ENCODE measurements at places on chromosomes 13 and 19.
A peak's percentile ranks its signal among the peaks of the same experiment; 100 is the strongest.

GRCh38 chr19:46287585-46287984, 9.3 kb upstream of the HIF3A start:
- DNase-seq: no peak

GRCh38 chr13:37338726-37339385, 233.4 kb upstream of the CSNK1A1L start:
- no peak for DNase-seq

DNA sequence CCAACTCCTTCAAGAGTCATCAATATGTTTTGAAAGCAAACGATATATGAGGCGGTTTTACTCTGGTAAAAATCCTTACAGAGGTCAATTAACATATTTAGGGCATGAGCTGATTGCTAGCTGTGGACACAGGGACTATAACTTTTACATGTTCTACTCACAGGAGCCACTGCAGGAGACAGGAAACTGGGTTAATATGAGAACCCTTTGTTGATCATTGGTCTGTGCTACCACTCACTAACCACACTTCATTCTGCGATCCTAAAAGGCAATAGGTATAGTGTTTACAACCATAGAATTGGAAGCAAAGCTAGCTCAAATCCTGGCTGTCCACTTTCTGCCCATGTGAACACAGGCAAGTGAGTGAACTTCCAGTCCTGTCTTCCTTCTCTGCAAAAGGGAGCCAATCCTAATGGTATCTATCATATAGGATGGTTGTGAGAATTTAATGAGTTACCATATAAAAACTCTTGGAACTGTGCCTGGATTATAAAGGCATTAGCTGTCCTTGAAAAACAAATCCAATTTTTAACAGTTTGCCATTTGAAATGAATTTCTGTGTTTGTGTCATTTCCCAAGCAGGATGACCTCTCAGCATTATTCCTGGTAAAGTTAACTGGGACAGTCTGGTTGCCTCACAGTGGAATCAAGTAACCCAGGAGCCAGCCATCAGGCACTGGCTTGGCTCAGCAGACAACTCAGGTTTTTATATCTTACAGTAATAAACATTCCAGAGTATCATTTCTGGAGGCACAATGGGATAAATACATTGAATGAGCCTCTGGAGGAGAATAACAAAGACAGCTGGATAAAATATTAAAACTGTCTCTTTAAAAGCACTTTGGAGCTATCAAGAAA, 29.8 kb upstream of the RAP2A start:
- no peak for DNase-seq

DNA sequence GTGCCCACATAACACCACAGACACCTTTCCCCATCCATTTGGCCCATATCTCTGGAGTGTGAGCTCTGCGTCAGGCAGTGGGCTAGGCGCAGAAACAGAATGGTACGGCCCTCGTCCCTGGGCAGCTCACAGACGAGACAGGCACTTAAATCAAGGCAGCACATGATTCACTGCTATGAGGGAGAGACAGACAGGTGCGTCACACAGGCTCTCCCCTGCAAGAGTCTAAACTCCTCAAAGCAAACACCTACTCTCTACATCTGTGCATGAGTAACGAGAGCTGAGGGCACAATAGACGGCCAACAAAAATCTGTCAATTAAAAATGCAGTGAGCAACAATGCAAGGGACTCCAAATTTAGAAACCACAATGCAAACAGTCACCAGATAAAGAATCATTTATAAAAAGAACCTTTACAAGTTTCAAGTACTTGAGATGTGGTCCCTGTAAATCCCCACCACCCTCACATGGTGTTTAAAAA, 348.9 kb downstream of the UQCRFS1 start:
- no peak for DNase-seq

DNA sequence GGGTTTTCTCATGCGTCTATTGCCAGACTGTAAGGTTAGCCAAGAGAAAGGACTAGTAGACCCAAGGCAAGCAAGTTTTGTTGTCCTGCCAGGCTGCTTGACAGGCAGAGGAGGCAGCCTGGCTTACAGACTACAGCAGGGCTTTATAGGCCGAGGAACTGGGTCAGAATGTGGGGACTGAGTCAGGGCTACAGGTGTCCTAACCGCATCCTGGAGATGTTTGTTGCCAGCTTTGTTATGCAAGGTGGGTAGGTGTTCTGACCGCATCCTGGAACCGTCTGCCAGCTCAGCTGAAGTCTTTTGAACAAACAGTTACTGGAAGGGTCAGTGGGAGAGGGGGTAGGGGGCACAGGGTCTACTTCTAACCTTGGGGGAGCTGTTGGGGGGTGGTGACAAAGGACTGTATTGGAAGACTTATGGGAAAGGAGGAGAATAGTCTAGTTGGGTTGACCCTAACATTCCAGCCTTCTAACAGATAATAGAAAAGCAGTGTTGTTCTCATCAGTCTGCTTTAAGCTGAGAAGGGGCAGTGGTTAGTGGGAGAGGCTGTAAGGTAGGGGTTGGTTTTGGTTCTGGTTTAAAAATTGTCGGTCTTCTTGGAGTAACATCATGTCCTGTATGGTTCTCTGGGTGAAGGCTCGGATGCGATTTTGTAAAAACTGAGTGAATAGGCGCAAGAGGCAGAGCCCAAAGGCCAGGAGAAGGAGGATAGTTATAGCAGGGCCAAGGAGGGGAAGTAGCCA, 913.8 kb upstream of the SLITRK5 start:
- DNase-seq: no peak

DNA sequence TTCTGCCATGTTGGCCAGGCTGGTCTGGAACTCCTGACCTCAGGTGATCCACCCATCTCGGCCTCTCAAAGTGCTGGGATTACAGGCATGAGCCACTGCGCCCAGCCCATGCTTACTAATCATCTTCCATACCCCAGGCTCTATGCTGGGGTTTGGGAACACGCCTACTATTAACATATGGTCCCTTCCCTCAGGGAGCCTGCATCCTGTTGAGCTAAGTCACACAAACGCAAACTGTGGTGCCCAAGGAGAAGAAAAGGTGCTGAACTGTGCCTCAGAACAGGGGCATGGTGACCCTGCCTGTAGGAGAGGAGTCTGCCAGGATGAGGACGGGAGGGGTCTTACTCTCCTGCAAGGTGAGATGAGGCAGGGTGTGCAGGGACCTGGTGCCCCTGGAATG, 5.6 kb downstream of the MICOS13 start:
- no peak for DNase-seq

DNA sequence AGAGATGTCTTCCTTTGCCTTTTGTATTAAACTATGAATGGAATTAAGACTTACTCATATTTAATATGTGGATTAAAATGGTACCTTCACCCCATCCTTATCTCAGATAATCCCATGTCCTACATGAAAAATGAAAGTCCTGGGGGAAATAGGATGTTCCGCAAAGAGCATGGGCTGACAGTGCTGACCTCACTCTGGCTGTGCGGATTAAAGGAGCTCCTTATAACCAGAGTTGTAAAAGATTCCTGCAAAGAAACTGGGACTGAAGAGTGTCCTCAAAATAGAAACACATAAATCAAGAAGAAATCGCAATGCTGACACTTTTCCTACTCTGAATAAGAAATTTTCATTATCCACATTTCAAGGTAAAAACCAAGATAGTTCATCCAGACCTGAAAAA, 384.5 kb downstream of the LIG4 start:
- DNase-seq: no peak

GRCh38 chr13:50740052-50740741, 103.3 kb downstream of the DLEU7 start:
- no peak for DNase-seq

DNA sequence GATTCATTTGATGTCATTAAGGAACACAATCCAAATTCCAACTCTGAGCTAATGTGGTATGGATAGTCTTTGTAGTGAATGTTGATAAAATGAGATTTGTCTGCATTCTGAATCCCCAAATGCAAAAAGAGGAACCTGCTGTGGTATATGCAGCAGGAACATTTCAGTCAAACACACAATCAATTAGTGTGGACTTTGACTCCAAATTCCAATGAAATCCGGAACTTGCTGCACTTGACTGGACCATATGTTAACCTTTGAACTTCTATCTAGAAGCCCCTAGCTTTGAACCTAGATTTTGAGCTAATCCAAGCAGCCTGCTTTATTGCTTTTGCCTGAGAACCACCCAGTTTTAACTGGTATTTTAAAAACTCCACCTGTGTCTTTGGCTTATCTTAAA, 341.3 kb downstream of the SPRY2 start:
- no peak for DNase-seq

GRCh38 chr13:25725104-25725503, 326.7 kb downstream of the SHISA2 start:
- no peak for DNase-seq

GRCh38 chr13:40096357-40096901, 441.0 kb downstream of the COG6 start:
- no peak for DNase-seq

- DNase-seq: no peak
These were observed 19.1 kb upstream of the AKAP8 start for GRCh38 chr19:15398501-15399233.

- DNase-seq: no peak
These were observed 11.7 kb downstream of the NDUFB7 start for GRCh38 chr19:14559916-14560775.

- DNase-seq: no peak
These were observed 48.2 kb downstream of the STK24 start for GRCh38 chr13:98528663-98529064.

DNA sequence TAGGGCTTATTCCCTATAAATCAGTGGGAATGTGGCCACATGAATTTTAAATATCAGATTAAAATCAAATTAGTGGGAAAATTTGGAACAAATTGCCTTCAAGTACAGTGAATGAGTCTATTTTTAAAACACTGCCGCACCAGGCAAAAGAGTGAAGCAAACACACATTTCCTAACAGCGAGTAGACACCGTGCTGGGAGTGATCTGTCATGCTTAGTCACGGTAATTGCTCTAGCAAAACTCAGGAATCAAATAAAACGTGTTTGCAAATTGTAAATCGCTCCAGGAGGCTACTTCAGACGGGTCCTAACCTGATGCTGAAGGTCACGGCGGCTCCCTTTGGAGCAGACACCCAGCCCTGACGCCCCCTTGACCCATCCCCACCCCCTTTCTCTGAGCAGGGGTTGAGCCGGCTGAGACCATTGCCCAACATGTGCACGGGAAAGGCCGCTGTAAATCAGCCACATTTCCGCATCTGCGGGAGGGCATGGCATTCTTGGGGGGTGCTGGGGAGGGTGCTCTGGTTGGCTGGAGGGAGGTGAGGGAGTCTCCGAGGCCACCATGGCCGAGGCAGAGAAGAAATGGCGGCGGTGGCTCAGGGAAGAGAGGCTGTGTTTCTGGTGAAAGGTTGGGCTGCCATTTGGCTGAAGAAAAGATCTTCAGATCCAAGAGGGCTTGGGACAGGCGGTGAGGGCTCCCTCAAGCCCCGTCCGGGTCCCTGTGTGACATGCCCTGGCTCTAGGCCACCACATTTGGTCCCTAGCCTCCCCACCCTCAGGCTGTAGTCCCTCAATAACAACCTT, 8.9 kb downstream of the CEBPA start:
- no peak for DNase-seq

DNA sequence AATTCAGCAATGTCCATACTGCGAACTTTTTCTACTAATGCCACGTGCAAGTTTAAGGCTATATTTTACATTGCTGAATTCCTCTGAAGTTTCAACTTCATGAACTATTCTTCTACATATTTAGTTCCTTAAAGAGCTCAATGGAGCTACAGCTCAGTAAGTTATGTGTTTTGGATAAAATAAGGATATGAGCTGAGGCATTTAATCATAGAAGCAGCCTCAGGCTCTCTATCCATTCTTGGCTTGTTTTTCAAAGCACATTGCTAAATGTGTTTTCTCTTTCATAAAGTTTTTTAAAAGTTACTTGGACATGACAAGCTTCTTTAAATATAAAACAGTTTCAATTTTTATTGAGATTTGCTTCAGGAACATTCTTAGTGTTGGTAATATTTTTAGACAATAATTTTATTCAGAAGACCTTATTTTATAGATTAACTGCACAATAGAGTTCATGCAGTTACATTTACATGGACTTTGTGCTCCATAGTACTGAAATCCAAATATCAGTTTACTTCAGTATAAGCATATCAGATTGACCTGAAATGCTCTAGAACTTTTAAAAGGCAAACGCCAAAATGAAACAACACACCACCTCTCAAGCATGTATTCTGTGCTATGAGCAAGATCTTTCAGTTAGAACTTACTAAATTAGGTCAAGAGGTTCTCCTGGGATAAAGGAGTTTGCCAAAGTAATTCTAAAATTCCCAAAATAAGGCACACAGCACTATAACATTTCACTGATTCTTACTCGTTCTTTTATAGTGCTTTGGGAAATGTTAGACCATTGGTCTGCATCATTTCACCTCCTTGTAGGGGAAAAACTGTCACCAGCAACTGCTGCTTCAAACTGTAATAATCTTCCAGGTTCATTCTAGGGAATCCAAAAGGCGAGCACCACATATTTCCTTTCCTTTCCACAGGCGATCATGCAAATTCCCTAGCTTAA, 275.5 kb downstream of the ENOX1 start:
- DNase-seq: no peak

GRCh38 chr13:24502533-24503378, 9.8 kb downstream of the PARP4 start:
- DNase-seq: no peak

- DNase-seq: no peak
These were observed 45.3 kb downstream of the FNDC3A start for GRCh38 chr13:49020940-49021553.

GRCh38 chr19:20661150-20661819, at the start of gene ZNF626:
Gene ZNF626, minus strand, starts transcription at chr19:20661571. Its CDS starts 125 bp downstream, at chr19:20661446.
- peak; percentile 81 for DNase-seq

- DNase-seq: no peak
These were observed 775.7 kb upstream of the SPRY2 start for GRCh38 chr13:81116461-81117282.

- no peak for DNase-seq
These were observed 1048.4 kb downstream of the SLITRK1 start for GRCh38 chr13:82833923-82834322.
